ENCODE measurements at places on chromosomes 13 and 19.

- no peak for DNase-seq
These were observed 5.6 kb upstream of the SYDE1 start for GRCh38 chr19:15101479-15102082.

- no peak for DNase-seq
These were observed 209.7 kb downstream of the SPRY2 start for GRCh38 chr13:80131204-80131603.

- DNase-seq = no peak
These were observed 77.5 kb upstream of the SCEL start for GRCh38 chr13:77457966-77458365.

DNA sequence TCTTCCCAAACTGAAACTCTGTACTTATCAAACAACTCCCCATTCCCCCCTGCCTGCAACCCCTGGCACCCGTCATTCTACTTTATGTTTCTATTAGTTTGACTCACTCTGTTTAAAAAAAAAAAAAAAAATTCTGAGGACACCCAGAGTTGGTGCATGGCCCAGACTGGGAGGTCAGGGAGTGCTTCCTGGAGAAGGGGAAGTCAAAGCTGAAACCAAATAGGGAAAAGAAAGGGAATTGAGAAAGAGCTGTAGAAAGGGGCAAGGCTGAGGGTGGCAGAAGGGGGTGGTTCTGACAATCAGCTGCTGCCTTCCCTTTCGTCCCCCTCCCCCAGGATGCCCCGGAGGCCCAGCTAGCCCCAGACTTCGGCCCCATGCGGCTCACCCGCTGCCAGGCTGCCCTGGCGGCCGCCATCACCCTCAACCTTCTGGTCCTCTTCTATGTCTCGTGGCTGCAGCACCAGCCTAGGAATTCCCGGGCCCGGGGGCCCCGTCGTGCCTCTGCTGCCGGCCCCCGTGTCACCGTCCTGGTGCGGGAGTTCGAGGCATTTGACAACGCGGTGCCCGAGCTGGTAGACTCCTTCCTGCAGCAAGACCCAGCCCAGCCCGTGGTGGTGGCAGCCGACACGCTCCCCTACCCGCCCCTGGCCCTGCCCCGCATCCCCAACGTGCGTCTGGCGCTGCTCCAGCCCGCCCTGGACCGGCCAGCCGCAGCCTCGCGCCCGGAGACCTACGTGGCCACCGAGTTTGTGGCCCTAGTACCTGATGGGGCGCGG lies 9.0 kb upstream of the STRN4 start:
- DNase-seq = no peak

DNA sequence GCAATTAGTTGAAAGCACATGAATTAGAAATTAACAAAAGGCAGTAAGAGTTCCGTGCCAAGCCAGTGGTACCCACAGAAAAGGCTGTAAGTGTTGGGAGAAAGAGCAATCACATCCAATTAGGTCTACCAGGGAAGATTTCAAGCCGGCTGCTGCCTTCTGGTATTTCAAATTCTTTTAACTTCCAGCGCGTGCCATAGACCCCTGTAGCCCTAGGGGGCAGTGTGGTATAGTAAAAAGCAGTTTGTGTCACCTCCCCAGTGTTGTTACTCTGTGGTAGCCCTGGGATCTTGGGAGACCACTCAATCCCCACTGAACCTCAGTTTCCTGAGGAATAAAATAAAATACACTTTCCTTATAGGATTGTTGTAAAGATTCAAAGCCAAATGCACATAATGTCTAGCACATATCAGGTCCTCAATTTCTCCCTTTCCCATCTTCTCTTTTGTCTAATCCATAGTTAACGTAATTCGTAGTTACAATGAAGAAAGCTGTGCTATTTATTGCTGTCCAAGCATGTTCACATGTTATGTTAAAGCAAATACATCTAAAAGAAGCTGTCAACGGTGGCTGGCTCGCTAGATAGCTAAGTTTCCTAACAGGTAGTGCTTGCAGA lies 230.2 kb downstream of the TDRD3 start:
- DNase-seq = no peak

GRCh38 chr13:95181586-95181985 lies 119.7 kb downstream of the ABCC4 start:
- no peak for DNase-seq

GRCh38 chr13:96403651-96404050 lies 313.7 kb downstream of the HS6ST3 start:
- no peak for DNase-seq
